ENCODE measurements at places on chromosomes 4 and X.
A peak's percentile ranks its signal among the peaks of the same experiment; 100 is the strongest.

GRCh38 chr4:129603241-129603931, 507.4 kb downstream of the C4orf33 start:
- no peak for DNase-seq

- peak; percentile 94 for DNase-seq
Observed at GRCh38 chr4:7124689-7125442, 57.0 kb upstream of the GRPEL1 start.

DNA sequence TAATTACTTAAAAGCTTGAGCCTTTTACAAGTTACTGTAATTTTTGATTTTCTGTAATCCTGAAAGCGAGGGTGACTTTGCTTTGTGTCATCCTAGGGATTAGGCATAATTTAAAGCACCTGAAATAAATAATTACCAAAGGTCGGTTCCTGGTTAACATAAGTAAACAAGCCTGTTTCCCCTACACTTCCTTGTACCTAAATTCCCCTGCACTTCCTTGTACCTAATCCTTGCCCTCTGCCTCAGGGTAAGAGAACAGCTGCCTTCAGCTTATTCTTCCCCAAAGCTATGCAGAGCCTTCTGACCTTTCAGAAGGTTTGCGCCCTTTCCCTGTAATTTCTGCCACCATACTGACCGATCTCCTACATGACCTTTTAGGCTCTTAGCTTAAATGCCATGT, 166.1 kb upstream of the PDE5A start:
- no peak for DNase-seq

DNA sequence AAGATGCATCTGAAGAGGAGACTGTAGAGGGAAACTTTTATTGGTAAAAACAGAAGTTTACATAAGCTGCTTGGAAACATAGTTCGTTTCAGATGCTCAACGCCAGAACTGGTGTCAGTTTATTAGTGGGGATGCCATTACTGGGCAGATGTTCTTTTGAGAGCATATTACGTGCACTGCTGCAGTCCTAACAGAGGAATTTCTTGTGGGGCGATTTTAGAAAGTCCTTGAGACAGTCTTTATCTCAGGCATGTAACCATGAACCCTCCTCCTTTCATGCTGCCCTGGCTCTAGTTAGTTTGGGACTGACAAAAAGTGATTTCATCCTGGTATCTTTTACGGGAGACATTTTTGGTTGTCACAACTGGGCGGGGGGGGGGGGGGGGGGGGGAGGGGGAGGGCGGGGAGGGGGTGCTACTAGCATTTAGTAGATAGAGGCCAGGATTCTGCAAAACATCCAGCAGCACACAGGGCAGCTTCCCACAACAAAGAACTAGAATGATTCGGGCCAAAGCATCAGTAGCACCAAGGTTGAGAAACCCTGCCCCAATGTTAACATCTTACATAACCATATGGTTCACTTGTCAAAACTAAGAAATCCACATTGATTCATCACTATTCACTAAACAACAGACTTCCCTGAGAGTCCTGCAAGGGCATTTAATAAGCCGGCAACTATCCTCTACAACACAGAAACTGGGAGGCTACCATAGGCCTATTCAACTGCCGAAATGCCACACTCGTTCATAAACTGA, 118.6 kb upstream of the FTHL17 start:
- DNase-seq = no peak

DNA sequence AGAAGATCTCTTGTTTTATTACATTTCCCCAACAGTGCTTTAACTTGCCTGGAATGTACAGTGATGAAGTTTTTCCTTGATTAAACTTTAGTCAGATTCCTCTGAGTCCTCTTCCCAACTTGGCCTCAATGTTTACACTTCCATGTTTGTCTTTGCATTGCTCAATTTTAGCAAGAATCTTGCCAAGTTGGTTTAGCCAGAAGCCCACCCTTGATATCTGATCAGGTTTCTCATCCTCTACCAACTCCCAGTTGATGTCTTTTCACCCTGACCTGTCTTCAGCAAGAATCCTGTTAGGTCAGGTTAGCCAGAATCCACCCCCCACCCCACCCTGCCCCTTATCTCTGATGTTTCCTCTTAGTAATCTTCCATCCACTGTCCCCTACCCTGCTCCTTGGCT, 120.9 kb downstream of the MBNL3 start:
- DNase-seq = no peak

- DNase-seq = peak; percentile 47
Observed at GRCh38 chrX:119201570-119201969, 34.5 kb upstream of the PGRMC1 start.

- DNase-seq = peak; percentile 82
Observed at GRCh38 chrX:68177542-68177941, 255.8 kb downstream of the OPHN1 start.

- DNase-seq = no peak
Observed at GRCh38 chr4:152104356-152104755, 343.5 kb upstream of the GATB start.

GRCh38 chr4:37909332-37910090, 18.6 kb downstream of the TBC1D1 start:
- no peak for DNase-seq

DNA sequence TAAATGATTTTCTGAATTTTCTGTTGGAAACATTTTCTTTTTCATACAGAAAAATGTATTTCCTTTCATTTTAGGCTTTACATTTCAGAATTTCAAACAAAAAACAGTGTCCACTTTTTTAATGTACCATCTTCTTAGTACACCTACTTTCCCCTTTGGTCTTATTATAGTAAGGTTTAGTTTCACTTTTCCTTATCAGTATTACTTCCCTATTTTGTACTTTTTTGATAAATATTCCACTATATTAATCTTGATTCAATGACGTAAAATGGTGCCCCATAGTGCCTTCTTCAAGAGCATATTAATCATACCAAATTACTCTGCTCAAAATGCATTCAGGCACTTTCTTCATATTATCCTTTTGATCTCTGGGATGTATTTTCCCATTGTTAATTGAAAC, 52.5 kb downstream of the BANK1 start:
- DNase-seq = no peak

- peak; percentile 20 for DNase-seq
Observed at GRCh38 chrX:108299101-108299591, 139.1 kb downstream of the COL4A6 start.

GRCh38 chrX:66150163-66150562, 13.9 kb upstream of the HEPH start:
- DNase-seq = peak; percentile 24

GRCh38 chr4:25810461-25811373, 52.1 kb downstream of the SEL1L3 start:
- DNase-seq = no peak

DNA sequence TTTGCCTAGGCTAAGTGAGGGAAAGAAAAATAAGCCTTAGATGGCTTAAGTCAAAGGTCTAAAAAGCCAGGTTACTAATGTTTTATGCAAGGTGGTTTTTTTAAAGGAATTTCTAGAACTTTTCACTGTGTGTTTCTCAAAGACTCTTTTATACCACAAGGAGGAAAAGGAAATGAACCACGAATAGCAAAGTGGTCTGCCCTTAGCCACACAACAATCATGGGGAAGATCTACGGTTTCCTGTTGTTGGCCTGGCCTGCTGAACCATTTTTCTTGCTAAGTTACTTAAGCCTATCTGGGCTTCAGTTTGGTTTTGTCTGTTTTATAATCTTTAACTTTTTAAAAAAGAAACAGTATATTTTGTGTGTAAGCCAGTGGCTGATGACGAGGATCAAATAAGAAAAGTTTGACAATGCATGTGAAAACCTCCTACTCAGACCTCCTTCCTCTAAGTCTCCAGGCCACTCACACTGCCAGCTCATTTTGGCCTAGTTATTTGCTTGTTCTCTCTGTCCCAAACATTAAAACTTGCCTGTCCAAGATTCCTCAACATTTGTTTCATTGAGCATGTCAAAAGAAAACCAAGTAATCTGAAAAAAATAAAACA, 56.7 kb upstream of the COL25A1 start:
- no peak for DNase-seq

DNA sequence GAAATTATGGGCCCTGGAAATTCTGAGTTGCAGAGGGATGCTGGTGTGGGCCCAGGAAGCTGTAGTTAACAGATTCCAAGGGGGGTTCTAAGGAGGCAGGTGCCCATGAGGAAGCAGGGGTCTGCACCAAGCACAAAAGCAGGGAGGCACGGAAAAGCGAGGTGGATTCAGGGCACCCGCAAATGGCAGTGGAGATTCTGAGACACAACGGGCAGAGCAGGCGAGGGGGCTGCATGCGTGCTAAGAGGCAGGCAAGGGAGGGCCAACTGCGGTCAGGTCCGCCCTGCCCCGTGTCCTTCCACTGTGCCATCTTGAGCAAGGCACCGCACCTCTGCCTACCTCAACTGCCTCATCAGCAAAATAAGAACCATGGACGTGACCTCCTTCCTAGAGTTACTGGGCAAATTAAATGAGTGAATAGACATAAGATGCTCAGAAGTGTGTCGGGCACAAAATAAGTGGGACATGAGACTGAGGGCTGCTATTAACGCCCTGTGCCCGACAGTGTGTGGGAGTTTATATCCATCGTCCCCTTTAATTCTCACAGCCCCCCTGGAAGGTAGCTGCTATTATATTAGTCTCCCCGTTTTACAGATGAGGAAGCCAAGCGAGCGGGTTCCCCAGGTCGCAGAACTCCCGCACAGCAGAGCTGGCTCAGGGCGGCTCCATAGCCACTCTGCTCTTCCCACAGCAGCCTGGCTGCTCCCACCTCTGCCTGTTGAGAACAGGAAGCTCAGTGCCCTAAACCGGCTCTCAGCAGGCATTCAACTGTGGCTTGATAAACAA, 67.6 kb downstream of the PPP2R2C start:
- no peak for DNase-seq

GRCh38 chr4:140213749-140214148, 59.8 kb upstream of the MAML3 start:
- peak; percentile 57 for DNase-seq

DNA sequence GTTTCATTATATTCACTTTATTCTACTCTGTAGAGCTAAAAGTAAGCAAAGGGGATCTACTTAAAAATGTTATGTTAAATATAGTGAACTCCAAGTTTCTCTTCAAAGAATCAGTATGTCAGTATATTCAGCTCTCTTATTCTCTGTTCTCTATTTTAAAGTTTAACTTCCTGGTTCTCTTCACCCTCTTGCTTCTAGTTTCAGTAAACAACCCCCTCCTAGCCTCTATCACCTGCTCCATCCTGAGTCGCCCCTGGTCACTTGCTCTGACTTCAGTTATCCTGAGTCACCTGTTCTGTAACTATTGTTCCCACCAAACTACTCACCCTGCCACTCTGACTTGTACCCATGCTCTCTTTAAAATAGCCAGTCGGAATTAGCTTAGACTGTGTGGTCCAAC, 180.9 kb upstream of the AADAT start:
- no peak for DNase-seq

GRCh38 chrX:40872351-40872750, 137.0 kb upstream of the MED14 start:
- no peak for DNase-seq

- DNase-seq = peak; percentile 18
Observed at GRCh38 chr4:149785696-149786431, 29.8 kb downstream of the IQCM start.

DNA sequence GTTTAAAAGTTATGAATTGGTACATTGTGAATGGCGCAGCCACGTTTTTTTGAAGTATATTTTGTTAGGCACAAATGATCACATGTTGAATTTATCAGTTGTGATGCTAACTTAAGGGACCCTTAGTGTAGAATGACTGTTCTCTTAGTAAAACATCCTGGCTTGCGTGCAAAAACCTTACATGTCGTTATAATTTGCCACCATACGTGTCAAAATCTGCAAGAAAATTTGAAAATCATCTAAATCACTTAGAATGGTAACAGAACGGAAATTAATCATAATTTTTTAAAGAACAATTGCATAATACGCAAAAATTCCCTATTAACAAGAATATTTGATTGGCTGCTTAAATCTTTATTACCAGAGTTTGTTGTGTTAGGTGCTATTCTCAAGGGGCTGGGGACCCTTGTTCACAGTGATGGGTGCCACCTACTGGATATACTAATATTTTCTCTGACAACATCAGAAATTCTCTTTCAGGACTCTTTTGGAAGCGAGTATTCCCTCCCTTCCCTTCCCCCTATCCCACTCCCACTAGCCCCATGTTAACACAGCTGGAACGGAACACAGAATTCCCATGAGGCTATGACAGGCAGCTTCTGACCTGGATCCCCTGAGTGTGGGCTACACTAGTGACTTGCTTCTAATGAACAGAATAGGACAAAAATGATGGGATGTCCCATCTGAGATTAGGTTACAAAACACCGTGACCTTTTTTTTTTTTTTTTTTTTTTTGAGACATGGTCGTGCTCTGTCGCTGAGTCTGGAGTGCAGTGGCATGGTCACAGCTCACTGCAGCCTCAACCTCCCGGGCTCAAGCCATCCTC, 71.8 kb downstream of the SUPT20HL2 start:
- DNase-seq = peak; percentile 63

DNA sequence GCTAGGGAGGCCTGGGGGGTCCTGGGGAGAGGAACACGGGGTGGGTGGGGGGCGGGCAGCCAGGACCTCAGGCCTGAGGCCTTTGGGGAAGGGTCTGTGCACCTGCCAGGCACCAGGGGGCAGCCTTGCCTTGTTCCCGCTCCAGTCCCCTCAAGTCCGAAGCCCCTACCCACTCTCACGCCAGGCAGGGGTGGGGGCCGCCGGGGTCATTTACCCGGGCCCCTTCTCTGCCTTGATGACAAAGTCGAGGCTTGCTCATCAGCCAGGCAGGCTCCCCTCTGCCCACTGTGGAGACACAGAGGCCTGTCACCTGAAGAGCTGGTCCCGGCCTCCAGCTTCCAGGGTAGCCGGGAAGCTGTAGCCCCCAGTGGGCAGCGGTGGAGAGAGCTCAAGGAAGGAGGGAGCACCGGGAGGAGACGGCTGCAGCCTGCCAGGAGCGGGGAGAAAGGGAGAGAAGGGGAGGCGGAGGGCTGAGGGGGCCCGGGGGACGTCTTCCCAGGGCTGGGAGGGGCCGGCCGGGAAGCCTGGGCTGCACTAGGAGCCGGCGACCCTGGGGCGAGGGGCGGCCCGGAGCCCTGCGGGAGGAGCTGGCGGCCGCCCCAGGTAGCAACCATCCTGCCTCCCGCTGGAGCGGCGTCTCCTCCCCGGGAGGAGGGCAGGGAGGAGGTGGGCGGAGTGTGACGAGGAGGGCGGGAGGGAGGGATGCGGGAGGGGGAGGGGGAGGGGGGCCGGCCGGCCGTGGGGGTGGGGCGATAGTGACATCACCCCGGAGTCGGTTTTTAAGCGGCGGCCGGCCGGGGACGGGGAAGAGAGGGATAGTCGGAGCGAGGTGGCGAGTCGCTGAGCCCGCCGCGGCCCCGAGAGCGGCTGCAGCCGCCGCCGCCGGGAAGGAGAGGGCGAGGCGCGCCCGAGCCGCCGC, at the start of gene SLC6A8:
Gene SLC6A8 (plus strand): TSS at position 806 of the 919 bp plus-strand sequence. CDS start 649 bp downstream, outside the sequence.
- peak; percentile 37 for DNase-seq

GRCh38 chr4:52157641-52158316, 106.7 kb downstream of the SPATA18 start:
- DNase-seq = peak; percentile 67

GRCh38 chr4:114811564-114812301, 213.1 kb downstream of the UGT8 start:
- DNase-seq = no peak
